ENCODE measurements at places on chromosomes 6 and 20.

GRCh38 chr6:146598772-146599405 is at the start of gene ADGB:
Gene ADGB, plus strand, starts transcription at chr6:146598972. Its CDS starts 69 bp downstream, at chr6:146599041.
- DNase-seq: peak; percentile 47

DNA sequence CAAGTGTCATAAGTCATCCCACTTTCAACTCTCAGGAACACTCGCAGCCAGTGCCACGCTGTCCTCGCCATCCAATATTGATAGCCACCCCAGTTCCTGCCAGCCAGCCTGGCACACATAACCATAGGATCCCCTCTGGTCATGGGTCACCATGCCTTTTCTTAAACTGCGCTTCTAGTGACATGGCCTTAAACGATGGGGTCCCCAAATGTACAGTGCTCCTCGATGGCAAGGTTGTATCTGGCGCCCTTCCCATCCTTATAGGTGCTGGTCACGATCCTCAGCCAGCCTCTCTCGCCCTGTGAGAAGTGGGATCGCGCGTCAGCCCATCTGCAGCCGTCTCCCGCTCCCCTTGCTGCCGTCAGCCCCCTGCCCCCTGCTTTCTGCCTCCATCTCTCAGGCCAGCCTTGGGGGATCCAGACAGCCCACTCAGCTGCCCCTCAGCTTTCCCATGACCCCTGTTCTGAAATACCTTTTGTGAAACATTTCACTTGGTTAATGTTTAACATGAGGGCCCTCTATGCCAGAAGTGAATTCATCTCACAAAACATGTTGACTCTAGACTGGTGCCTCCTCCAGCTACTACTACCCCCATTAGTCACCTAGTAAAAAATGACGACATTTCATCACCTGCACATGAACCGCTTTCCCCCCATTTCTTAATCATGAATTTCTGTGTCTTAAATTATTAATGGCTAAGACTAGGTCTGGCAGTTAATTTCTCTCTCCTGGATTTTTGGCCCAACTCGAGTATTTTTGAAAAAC is 11.4 kb downstream of the CTSZ start:
- no peak for DNase-seq

- DNase-seq: no peak
These were observed 263.2 kb upstream of the PLN start for GRCh38 chr6:118284736-118285360.

GRCh38 chr6:74879976-74880375 is 325.9 kb downstream of the COL12A1 start:
- DNase-seq: no peak

GRCh38 chr6:170162011-170162774 is 128.7 kb downstream of the DLL1 start:
- DNase-seq: no peak

DNA sequence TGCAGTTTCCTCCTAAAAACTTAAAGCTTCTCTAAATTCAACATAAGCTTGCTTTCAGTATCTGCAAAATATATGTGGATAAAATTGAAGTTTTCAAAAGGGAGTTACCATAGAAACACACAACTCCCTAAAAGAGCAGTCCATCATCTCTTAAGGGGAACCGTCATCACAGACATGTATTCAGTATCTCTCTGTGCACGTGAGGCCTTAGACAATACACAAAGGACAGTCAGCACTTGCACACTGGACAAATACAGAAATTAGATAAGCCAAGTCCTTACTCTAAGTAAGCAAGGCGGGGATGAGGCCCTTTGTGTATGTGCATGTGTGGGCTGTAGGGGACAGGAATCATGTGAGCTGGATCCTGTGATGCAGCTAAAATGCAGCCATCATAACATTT is 136.6 kb downstream of the BACH2 start:
- DNase-seq: no peak

GRCh38 chr6:76441875-76442274 is 369.4 kb upstream of the IMPG1 start:
- DNase-seq: no peak
